WTC11 (cell line): ENCODE measurements at places on chromosomes 11 and 22. TPM values are rescaled to one million over a fixed set of nuclear protein-coding genes. Genes with fewer than 3 reads are reported as not detected.

- no peak for DNase-seq
These were observed 22.9 kb upstream of the RFPL3 start for GRCh38 chr22:32334660-32335365.

DNA sequence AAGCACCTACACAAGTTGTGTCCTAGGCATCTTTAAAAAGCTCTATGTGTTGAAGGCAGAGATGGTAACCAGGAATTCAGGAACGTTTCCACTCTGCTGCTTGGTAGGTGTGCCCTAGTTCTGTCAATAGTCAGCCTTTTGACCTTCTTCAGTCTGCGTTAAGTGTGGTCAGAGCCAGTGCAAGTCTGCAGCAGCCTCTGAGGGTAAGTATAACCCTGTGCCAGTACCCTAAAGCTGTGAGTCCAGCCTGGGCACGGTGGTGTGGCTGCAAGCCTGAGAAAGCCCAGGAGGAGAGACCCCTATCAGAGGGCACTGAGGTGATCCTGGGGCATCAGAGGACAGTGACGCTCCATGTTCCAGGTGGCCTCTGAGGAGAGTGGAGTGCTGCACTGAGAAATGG, 76.8 kb upstream of the ADORA2A start:
- no peak for DNase-seq

DNA sequence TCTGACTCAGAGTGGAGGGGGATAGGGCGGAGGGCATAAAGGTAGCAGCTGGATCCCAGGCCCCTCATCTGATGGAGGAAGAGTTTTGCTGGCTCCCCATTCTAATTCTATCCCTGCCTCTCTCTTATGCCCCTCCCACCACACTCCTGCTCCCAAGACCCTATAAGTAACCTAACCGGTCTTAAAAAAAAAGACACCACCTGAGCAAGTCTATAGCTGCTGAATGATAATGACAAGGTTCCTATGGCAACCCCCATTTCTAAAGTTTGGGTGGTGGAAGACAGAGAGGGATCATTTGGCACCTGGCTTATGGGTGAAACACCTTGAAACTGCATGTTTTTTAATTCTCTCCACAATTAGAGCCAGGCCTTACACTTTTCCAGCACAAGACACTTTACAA, 69.6 kb downstream of the LARGE1 start:
- DNase-seq = peak; percentile 32

GRCh38 chr11:85922367-85922766, 67.2 kb downstream of the CCDC83 start:
- no peak for DNase-seq

GRCh38 chr11:133409799-133410198, 122.5 kb downstream of the OPCML start:
- DNase-seq = no peak

DNA sequence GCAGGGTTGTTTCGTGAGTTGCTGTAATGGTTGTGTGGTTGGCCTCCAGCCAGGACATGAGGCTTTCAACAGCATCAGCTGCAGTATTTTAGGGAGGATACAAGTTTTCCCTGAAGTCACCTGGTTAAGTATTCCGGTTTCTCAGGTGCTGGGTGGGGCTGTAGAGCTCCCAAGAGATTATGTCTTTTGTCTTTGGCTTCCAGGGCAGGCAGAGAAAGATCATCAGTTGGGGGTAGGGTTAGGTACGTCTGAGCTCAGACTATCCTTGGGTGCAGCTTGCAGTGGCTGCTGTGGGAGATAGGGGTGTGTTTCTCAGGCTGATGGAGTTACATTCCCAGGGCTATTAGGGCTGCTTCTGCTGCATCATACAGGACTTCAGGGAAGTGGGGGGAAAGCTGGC, 47.5 kb upstream of the MRGPRX1 start:
- no peak for DNase-seq

- no peak for DNase-seq
These were observed 4.2 kb downstream of the NOX4 start for GRCh38 chr11:89487016-89487415.

DNA sequence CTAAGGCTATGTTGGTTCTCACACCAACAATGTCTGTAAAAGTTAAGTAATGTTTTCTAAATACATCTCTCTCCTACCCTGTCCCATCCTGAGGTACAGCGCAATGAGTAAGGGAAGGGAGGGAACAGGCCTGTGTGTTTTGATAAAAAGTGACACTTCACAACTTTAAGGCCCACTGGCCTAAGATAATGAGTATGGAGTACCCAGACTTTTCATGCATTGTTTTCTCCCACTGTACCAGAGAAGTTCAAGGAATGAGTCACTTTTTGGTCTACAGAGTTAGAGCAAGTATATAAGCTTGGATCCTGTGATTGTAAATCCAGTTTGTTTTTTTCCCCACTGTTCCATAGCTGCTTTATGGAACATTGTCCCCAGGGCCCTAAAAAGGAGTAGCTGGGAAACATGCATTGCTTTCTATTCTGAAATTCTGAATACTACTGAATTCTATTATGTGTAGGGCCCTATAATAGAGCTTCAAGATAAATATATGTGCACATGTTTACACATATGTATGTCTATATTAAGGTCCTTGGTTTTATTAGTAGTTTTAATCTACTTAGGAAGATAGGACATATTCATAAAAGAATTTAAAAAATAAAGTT, 29.8 kb downstream of the KCNE3 start:
- DNase-seq = no peak

- DNase-seq = no peak
These were observed 56.0 kb downstream of the PACSIN2 start for GRCh38 chr22:42958937-42959336.

DNA sequence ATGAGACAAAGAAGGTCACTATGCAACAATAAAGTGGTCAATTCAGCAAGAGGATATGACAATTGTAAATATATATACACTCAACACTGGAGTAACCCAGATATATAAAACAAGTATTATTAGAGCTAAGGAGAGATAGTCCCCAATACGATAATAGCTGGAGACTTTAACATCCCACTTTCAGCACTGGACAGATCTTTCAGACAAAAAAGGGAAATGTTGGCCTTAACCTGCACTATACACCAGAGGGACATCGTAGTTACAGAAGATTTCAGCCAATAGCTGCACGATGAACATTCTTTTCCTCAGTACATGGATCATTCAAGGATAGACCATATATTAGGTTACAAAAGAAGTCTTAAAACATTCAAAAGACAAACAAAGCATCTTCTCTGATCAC, 29.9 kb downstream of the PIWIL3 start:
- DNase-seq = no peak

GRCh38 chr11:47373876-47374719, 4.2 kb downstream of the SPI1 start:
- DNase-seq = peak; percentile 90

The TOMM22 gene
- 131 to 146 TPM (median 135 TPM) in 3 replicates for total RNA-seq

The C11orf58 gene
- total RNA-seq = 129 to 141 TPM (median 132 TPM) in 3 replicates

The SCN3B gene
- total RNA-seq = 0.37 to 0.79 TPM (median 0.71 TPM) in 3 replicates

The MMP3 gene
- total RNA-seq = not detected in 3 replicates
